ENCODE measurements at places on chromosomes 2 and 18.

- no peak for DNase-seq
These were observed 126.6 kb upstream of the CWC22 start for GRCh38 chr2:180133736-180134135.

- DNase-seq = no peak
These were observed 111.4 kb upstream of the PGAP1 start for GRCh38 chr2:197037863-197038398.

DNA sequence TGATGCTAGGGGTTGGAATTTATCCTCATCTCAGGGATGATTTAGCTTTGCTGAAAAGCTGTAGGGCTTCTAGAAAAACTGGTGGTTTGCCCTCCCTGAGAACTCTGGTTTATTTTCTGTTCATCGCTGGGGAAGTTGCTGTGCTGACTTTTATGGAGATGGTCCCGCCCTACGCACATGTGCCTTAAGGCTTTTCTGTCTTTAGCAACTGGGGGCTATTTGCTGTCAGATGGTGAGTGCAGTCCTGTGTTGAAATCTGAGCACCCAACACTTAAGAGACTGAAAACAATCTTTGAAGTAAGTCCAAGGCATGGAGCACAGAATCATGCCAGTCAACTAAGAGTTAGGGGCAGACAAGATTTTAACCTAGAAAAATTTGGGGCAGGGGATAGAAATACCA is 2148.4 kb upstream of the CELF4 start:
- no peak for DNase-seq

DNA sequence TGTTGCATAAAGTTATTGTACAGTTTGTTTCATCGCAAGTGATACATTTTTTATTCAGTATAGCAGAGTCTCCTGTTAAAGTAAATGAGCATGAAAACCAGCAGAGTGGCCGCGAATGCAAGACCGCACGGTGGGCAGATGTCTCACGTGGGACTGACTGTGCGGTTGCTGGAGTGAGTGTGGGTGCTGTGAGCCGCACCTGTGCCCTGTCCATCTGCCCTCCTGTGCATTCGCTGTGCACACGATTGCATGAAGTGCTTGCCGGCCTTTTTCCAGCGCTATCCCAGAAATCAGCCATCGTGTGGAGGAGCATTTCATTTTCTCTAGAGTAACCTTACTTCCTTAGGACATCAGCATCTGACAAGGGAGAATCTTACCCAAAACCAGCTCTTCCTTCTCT is 118.7 kb downstream of the RNF144A start:
- DNase-seq = no peak

DNA sequence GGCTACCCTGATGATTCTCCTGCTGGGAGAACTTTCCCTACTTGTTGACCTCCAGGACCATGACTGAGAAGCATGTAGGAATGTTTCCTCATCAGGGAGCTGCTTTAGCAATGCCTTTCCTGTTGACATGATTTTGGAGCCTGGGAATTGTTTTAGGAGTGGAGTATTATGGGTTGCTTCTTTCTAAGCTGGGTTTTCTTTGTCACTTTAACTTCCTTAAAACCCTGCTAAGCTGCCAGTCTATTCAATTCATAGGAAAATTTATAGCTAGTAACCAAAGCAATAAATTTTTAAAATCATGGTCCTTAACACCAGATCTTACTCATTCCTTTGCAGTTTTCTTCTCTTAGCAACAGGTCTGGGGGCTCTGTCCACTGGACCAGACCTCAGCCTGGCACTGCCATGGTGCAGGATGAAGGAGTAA is 125.6 kb upstream of the TACR1 start:
- no peak for DNase-seq

- no peak for DNase-seq
These were observed 115.8 kb upstream of the NOSTRIN start for GRCh38 chr2:168686452-168687191.

GRCh38 chr2:197372592-197372991 is 62.0 kb upstream of the ANKRD44 start:
- DNase-seq = no peak

- no peak for DNase-seq
These were observed 25.3 kb downstream of the XPO1 start for GRCh38 chr2:61512768-61513398.

DNA sequence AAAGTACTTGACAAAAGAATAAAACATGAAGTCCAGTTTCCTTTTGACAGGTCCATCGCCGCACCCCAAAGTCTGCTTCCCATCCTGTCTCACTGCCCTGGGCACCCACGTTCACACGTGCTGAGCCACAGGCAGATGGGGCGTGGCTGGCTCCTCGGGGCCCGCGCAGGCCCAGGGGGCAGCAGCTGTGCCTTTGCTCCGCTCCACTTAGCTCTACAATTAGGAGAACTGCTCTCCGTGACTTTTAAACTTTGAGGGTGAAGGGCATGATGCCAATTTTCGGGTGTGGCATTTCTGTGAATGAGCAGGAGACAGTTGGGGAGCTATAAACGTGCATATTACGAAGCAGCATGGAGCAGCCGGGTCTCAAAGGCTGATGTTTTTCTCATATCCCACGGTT is 152.4 kb downstream of the TDRD15 start:
- no peak for DNase-seq

- no peak for DNase-seq
These were observed 58.7 kb downstream of the L3MBTL4 start for GRCh38 chr18:6355789-6356589.

DNA sequence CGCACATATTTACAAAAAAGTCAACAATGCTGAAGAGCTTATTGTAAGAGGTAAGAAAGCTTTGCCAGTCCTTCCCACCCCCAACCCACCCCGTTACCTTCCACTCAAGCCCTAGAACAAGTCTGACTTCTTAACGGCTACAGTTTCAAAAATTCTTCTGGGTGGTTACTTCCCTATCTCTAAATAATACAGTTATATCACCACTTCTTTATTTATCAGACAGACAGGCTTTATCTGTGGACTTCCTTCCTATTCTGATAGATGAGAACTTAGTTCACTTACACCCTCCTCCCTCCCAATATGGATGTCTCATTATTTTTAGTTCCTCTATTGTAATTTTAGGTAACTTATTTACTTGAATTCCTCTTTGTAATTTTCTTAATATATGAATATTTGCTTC is 26.7 kb upstream of the ACTR3 start:
- DNase-seq = no peak

DNA sequence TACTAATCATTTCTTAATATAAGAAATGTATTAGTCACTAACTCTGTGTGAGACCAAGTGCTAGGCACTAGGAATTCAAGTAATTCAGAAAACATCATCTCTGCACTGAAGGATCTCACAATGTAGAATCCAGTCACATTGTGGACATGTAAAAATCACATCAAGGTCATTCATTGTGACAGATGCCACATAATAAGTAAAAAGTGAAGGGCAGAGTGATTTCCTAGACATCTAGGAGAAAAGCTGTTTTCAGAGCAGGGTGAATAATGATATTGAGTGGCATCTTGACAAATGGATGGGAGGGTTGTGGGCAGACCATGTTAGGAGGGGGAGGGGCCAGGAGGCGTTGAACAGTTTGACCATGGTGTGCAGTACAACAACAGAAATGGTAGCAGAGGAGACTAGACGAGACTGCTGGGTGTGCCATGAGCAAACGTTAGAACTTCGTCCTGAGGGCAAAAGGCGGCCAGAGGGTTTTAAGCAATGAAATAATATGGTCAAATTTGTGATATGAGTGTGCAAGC is 93.8 kb downstream of the DTNA start:
- no peak for DNase-seq

- DNase-seq = no peak
These were observed 168.4 kb downstream of the EIPR1 start for GRCh38 chr2:3209258-3209657.

GRCh38 chr2:9331704-9332103 is 91.6 kb downstream of the ITGB1BP1 start:
- DNase-seq = no peak

GRCh38 chr2:84782717-84783442 is 98.0 kb downstream of the TRABD2A start:
- no peak for DNase-seq

GRCh38 chr18:23211146-23211545 is 75.9 kb downstream of the CABLES1 start:
- DNase-seq = no peak

- DNase-seq = no peak
These were observed 47.2 kb downstream of the EIF2AK3 start for GRCh38 chr2:88580088-88580487.

GRCh38 chr2:113700186-113700841 is 56.1 kb downstream of the SLC35F5 start:
- DNase-seq = no peak

DNA sequence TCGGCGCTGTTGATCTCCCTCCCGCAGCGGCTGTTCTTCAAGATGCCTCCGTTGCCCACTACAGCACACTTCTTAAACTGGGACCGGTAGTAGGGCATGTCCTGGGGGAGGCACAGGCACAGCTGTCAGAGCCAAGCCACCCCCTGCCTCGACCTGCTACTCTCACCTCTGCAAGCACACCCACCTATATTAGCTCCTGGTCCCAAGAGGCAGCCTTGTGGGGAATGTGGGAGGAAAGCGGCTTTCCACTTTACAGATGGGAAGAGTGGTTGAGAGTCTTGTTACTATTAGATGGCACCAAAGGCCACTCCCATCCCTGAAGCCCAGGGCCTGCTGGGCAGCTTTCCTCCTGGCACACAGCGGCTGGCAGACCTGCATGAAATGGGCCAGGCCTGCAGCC is 29.2 kb upstream of the LOXHD1 start:
- no peak for DNase-seq

- no peak for DNase-seq
These were observed 874 bp downstream of the NDUFAF7 start for GRCh38 chr2:37232131-37232933.

Measured in forelimb muscle (tissue), 1 donor.